ENCODE measurements at places on chromosomes 11 and 22.

DNA sequence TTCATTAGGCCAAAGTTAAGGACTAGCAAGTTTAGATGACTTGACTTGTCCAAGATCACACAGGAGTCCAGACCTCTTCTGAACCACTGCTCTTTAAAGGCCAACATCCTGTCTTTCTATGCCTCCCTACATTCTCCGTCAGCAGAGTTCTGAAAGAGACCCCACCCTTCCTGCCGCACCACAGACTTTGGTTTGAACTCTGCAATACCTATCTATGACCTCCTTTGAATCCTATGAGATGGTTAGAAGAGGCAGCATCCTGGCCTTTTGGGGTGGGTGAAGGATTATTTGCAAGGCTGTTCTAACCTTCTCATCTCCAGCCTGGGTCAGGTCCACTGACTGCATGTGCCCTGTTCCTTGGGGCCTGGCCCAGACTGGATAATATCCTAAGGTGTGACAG is 4.3 kb upstream of the RRM1 start:
- DNase-seq: no peak

- no peak for DNase-seq
These were observed 591.1 kb downstream of the BRD1 start for GRCh38 chr22:49236541-49237075.

DNA sequence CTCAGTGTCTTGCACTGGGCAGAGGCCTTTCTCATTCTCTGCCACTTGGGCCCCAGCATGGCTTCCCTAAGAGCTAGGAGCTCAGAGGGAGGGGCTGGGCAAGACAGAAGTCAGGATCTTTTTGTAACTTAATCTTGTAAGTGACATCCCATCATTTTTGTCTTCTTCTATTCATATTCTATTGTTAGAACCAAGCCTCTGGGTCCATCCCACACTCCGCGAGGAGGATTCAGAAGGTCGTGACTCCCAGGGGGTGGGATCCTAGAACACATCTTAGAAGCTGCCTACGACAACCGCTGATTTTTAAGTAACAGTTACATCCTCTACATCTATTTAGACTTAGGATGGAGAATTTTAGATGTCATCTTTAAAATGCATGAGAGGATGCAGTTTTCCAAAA is 1.5 kb upstream of the IL17RA start:
- DNase-seq: no peak

- DNase-seq: no peak
These were observed 57.5 kb downstream of the ABTB2 start for GRCh38 chr11:34300026-34300925.

- no peak for DNase-seq
These were observed 82.4 kb downstream of the ARHGAP32 start for GRCh38 chr11:129109701-129110100.

DNA sequence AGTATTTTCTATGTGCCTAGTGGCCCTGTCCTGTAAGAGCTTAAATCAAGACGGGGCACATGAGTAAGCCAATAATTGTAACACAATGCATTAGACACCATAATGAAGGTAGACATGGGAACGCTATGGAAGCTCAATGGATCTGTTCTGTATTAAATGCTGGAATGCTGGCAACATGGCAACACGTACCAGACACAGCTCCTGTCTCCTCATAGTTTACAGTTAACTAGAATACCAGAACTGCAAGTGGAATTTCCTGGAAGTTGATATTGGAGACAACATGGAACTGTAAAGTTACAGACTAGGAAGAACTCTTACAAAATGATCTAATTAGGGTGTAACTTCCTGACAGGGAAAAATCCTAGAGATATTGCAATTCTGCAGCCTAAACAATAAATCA is 12.4 kb downstream of the P4HA3 start:
- peak; percentile 36 for DNase-seq

DNA sequence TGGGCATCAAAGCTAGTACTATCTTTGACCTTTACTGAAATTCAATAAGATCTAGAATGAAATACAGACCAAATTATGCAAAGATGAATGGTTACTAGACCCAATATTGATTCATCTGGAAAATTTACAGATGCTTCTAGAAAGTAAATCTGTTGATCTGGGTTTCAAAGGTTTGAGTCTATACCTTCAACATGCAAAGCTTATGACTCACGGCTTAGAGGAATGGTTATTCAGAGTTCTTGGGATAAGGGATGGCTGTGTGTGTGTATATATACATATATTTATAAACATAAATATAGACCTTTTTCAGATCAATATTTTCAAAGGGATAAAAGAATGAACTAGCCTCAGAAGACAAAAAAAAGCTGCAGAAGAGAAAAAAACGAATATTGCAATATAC is 1.3 kb downstream of the SPTY2D1 start:
- peak; percentile 28 for DNase-seq

DNA sequence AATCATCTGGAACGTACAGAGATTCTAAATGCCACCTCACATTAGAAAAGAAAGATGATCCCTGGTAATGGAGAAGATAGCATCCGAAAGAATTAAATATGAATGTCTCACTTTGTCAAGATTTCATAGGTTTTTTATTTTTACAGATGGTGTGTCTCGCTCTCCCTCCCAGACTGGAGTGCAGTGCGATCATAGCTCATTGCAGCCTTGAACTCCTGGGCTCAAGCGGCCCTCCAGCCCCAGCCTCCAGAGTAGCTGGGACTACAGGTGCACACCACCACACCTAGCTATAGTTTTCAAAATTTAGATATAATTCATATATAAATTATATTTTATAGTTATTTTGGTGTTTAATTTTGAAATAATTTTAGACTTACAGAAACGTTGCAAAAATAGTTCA is 16.7 kb upstream of the SMTN start:
- no peak for DNase-seq

Data from adipocyte (in vitro differentiated cells).